Activated T-helper 9 cell treated with anti-CD3 and anti-CD28 coated beads, Interleukin-2, amount 50 U/mL, for 16 hours (primary cell): ENCODE measurements at places on chromosomes 2 and 18.

GRCh38 chr2:58762176-58762781, 521.2 kb upstream of the FANCL start:
- DNase-seq: no peak

GRCh38 chr2:237695201-237695780, 67.9 kb downstream of the LRRFIP1 start:
- DNase-seq: no peak

DNA sequence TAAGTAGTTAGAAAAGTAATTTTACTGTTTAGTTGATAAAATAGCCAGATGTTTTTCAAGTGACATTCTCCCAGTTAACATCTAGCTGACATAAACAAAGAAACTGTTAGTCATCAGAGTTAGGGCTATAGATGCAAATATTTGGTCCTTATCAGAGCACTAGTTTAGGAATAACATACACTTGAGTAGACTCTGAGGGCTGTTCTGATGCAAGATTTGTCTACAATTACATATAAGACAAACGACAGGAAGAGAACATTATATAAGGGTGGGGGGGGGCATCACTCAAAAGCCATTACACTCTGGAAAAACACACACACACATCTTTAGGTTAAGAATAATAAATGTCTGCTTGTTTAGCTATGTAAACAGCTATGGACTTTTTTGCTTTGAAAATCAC, 554.4 kb upstream of the LRRTM1 start:
- no peak for DNase-seq

DNA sequence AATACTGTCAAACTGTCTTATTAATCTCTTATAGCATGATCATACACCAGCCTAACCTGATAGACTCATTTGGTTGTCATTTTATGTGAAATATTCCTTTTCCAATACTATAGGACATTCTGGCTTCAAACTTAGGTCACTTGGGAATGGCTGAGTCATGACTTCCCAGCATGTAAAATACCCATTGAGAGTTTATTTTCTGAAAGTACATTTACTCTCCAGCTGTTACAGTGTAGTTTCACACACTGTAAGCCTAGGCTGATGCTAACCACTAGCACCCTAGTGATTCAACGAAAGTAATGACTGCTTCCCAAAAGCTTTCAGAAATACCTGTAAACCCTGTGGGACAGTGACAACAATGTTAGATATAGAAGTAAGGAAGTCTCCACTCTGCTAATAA, 93.8 kb downstream of the FIGN start:
- no peak for DNase-seq

DNA sequence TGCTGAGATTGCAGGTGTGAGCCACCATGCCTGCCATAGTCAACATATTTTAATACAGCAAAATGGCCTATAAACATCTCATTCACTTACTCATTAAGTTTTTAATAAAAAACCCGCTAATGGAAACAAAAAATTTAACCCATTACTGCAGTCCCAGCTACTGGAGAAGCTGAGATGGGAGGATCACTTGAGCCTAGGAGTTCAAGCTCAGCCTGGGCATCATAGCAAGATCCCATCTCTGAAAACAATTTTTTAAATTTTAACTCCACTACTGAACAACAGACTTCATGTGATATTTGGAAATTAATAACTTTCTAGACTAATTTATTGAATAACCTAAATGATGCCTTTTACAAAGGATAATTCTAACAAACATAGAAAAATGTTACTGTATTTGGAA, 5.4 kb downstream of the PPP4R3B start:
- no peak for DNase-seq

DNA sequence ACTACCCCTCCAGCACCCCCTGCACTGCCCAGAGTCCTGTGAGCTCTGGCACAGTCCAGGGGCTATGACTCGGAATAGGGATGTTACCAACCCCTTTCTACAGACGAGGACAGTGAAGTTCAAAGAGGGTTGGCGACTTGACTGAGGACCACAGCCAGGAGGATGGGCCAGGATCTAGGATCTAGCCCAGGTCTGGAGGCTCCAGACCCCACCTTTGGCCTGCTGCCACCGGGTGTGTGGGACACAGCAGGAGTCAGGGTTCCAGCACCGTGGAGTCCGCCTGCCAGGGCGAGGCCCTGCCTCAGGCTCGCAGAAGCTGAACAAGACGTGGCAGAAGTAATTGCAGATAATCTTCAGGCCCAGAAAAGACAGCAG, 37.9 kb upstream of the GPC1 start:
- no peak for DNase-seq

DNA sequence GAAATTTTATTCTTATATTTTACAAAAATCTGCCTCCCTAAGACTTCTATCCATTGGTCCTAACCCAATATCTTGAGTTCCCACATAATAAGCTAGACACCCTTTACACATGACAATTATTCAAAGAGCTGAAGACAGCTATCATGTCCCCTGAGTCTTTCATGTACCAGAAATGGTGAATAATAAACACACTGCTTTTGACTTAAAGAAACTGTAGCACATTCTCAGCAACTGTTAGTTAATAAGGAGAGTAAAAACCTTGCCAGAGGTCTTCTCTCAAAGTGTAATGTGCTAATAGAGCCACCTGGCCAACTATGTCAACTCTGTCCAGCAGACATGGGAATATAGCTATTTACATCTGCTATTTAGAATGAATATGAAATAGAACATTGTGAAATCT, 109.7 kb upstream of the ARL5A start:
- DNase-seq: no peak

GRCh38 chr18:78458356-78458755, 521.3 kb upstream of the SALL3 start:
- DNase-seq: no peak

DNA sequence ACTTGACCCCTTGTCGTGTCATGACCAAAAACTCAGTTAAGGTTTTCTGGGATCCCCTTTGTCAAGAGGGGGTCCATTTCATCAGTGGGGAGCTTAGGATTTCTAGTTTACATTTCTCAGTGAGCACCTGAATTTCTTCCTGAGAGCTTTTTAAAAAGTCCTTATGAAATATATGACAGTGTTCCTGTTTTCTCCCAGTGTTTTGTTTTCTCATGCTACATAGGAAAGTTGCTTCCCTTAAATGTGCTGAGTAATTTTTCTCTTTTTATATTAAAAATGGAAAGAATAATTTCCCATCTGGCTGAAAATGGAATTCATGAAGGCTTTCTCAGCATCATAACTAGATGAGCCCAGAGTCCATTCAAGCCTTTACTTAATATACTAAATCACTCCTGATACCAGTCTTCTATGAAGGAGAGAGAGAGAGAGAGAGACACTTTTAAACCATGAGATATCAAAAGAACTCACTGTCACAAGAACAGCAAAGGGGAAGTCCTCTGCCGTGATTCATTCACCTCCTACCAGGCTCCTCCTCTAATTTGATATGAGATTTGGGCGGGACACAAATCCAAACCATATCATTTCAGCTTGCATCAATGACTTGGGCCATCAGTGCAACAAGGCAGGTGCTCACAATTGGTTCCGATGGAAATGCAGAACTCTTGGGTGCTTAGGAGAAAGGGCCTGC, 61.1 kb downstream of the XRCC5 start:
- DNase-seq: no peak

GRCh38 chr18:55906536-55906935, 318.5 kb upstream of the TCF4 start:
- DNase-seq: no peak

DNA sequence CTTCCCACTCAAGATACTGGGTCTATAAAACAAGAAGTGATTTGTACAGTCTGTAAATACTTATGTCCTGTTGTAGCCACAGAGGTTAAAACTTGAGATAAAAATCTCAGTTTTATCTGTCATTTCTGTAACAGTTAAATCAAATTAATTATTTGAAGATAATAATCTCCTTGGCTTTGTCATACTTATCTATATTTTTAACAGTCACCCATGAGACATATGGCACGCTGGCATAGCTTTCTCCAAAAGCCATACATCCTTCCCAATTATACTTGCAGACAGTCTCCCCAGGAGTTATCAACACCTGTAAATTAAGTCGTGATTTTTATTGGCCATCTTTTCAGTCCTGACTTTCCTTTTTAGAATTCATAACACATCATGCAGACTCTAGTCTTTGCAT, 68.9 kb upstream of the UNC80 start:
- no peak for DNase-seq

- DNase-seq: no peak
These were observed 172.5 kb downstream of the SMAD2 start for GRCh38 chr18:47758000-47758399.

DNA sequence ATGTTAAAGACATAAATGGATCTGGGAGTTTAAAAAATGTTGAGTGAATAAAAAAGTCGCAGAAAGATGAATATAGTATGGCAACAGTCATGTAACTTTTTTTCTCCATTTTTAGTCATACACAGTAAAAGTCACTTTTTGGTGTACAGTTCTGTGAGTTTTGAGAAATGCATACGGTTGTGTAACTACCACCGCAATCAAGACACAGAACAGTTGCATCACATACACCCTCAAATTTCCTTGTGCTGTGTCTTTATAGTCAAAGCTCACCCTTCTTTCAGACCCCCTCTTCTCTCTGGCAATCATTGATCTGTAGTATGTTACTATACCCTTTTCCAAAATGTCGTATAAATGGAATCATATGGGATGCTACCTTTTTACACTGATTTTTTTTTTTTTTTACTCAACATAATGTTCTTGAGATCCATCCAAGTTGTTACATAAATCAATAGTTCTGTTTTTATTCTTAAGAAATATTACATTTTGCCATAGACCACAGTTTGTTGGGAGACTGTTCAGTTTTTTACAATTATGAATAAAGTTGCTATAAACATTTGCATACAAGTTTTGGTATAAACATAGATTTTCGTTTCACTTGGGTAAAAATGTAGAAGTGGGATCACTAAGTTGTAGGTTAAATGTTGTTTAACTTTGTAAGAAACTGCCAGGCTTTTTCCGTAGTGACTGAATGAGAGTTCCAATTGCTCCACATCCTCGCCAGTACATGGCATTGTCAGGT, 35.4 kb upstream of the AGFG1 start:
- DNase-seq: no peak
